GM12878 (cell line): ENCODE measurements at places on chromosomes 11 and 22. TPM values are rescaled to one million over a fixed set of nuclear protein-coding genes. Genes with fewer than 3 reads are reported as not detected.

ANGPTL5 gene
- not detected in 2 replicates for total RNA-seq

TMEM45B gene
- total RNA-seq = 0.13 TPM in 1 of 2 replicates, not detected in the other

DNA sequence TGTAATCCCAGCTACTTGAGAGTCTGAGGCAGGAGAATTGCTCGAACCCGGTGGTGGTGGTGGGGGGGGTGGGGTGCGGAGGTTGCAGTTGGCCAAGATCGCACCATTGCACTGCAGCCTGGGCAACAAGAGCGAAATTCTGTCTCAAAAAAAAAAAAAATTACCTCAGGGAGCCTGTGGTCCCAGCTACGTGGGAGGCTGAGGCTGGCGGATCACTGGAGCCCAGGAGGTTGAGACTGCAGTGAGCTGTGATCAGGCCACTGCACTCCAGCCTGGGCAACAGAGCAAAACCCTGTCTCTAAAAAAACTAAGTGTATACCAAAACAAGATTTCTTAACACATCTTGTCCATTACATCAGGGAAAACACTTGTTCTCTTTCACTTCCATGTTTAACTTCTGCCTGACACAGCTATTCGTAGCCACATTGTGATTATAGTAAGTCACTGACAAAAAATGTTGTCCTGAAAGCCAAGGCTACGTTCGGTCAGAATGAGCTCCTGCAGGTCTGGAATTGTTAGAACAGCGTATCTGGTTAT, 1.4 kb downstream of the TMEM80 start:
- H3K27me3 ChIP-seq = no peaks in the 10 kb centered on the region
- peak; percentile 56 for DNase-seq
- peaks cover 3% of the 10 kb centered on the region; the same call in 1 of the 2 replicates for H3K36me3 ChIP-seq
- peak overlapping the region; percentile 96 for H3K27ac ChIP-seq
- H3K4me3 ChIP-seq = peak overlapping the region; percentile 83

PAAF1 gene
- total RNA-seq = 25.1 and 25.7 TPM in 2 replicates

DNA sequence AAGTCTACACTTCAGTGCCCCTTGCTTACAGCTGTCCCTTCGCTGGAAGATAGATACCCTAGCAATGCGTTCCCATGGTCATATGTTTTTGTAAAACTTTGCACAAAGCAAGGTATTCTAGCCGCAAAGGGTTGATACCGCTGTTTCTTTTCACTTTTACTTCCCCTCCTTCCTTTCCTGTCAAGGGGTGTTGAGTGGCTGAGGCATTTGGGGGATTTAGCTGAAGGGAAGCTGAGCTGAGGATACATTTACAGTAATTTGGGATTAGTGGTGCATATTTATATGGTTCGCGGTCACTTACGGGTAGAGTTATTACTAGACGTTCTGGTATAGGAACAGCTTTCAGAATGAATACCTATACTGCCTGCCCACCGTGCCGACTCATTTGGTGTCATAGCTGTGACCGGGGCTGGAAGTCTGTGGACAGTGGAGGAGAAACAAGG, 86.9 kb upstream of the WNT11 start:
- H3K36me3 ChIP-seq = no peaks in the 10 kb centered on the region
- H3K27me3 ChIP-seq = no peaks in the 10 kb centered on the region; the same call in none of the 2 replicates
- H3K4me1 ChIP-seq = peaks cover 31% of the 10 kb centered on the region
- DNase-seq = peak; percentile 71
- H3K27ac ChIP-seq = no peak overlapping the region
